Smooth muscle cell of the umbilical artery (primary cell): ENCODE measurements at places on chromosomes 6 and 20. TPM values are rescaled to one million over a fixed set of nuclear protein-coding genes. Genes with fewer than 3 reads are reported as not detected.

The SLC22A3 gene
- 142 and 243 TPM in 2 replicates for total RNA-seq

The FAM120B gene
- 14.6 and 22.6 TPM in 2 replicates for total RNA-seq

The LHFPL5 gene
- total RNA-seq: not detected in 2 replicates

The ZSWIM1 gene
- total RNA-seq: 2.7 and 4.1 TPM in 2 replicates

The PRKN gene
- 0.30 and 0.92 TPM in 2 replicates for total RNA-seq

The TGIF2 gene
- 9.5 TPM in 2 replicates for total RNA-seq

The GPRC6A gene
- not detected in 2 replicates for total RNA-seq

The SDC4 gene
- total RNA-seq: 138 and 172 TPM in 2 replicates

The GMNN gene
- 10.1 and 17.5 TPM in 2 replicates for total RNA-seq

The PGK2 gene
- total RNA-seq: not detected in 2 replicates

The MOG gene
- not detected in 2 replicates for total RNA-seq
